ENCODE measurements at places on chromosomes 2 and 18.

DNA sequence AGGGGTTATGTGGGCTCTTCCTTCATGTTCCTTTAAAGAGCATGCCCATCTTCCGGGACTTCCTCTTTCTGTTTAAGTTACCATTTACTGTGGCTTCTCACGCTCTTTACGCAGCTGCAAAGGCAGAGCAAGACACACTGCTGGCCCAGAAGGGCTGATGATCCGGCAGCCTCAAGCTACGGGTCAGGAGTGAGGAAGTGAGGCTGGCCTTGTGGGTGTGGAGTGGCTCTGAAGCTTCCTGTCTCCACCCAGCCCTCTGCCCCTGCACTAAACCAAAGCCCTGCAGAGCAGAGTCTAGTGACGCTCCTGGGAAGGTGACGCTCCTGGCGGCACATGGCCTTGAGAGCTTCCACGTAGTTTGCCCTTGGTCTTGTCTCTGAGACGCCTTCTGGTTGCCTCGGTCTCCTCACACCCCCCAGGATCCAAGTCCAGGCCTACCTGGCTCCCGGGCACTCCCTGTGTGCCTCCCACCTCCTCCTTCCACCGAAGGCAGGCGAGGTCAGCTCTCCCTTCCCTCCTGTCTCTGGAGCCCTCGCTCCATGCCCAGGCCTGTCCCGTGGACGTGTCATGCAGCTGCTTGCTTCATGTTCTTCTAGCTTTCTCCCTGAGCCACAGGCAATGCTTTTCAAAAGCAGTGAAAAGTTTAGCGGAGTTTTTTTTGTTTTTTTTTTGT, 50.3 kb downstream of the ARL4C start:
- DNase-seq = peak; percentile 86

DNA sequence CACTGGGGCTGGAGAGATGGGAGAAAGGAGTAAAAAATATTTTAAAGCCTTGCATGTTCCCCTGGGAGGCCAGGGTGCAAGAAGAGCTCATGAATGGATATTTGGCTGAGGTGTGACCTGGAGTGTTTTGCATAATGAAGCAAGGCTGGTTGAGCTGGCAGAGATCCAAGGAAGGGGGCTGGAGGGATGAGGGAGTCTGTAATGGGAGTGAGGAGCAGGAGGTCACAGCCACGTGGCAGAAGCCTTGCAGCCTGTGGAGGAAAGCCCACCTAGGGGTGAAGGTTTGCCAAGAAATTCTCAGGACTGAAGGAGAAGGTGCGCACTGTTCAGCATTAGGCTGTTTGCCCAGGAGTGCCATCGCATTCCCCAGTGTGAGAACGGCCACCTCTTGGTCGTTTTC, 40.3 kb upstream of the ATP8B1 start:
- DNase-seq = no peak

DNA sequence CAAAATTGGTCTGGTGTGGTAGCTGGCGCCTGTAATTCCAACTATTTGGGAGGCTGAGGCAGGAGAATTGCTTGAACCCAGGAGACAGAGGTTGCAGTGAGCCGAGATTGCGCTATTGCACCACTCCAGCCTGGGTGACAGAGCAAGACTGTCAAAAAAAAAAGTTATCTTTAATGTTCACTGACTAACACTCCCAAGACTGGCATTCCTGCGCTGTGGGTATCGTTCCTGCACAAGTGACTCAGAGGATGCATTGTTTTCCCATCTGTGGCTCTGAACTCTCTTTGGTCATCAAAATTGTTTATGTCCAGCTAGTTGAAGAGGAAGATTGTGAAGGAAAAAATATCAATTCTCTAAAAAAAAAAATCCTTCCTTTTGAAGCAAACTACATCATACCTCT, 539.0 kb downstream of the SOX11 start:
- no peak for DNase-seq

- no peak for DNase-seq
These were observed 422.2 kb downstream of the MTX2 start for GRCh38 chr2:176691471-176691870.

- DNase-seq = no peak
These were observed 156.1 kb downstream of the LDLRAD4 start for GRCh38 chr18:13374468-13375301.

GRCh38 chr2:60717691-60718090, 38.4 kb upstream of the PAPOLG start:
- no peak for DNase-seq

Data from lower lobe of right lung (tissue), 2 donors.